Fibroblast of skin of abdomen (primary cell): ENCODE measurements at places on chromosomes 1 and 21.

GRCh38 chr1:244306544-244306943 is 145.2 kb downstream of the ADSS2 start:
- no peak for DNase-seq

- peak; percentile 57 for DNase-seq
Measured at GRCh38 chr1:233269656-233270055, 25.9 kb downstream of the PCNX2 start.

- no peak for DNase-seq
Measured at GRCh38 chr1:66562561-66562960, 28.6 kb downstream of the SGIP1 start.

DNA sequence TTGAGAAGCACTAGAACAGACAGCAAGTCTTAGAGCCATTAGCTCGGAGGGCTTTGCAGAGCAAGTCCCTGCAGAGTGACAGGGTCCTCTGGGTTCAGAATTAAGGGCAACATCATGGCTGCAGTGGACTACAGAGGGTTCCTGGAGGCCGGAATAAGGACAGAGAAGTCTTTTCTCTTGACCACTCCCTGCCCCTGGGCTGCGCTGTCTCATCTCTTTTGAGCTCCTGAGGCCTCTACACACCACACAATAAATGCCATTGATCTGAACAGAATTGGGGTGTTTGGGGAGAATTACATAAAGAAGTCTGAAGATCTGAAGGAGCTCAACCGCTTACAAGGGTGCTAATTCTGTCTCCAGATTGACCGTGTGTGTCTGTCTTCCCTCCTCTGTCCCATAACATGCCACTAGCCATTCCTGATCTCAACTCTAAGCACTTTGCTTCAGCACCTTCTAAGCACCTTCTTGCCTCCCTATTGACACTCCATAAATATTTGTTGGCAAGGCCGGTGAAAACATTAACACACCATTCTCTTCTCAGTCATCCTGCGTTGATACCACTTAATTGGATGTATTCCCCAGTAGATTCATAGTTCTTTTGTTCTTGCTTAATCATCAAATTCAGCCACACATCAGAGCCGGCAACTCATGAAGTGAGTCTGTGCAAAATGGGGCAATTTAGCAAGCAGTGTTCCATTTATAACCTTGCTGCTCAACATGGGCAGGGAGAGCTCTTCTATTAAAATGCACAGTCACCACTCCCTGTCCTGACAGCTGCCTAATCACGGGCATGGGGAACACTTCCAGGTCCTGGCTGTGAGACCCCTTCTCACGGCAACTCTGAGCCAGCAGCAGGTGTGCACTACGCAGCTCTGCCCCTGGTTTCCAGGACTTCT is 49.7 kb downstream of the NMNAT2 start:
- DNase-seq: no peak

GRCh38 chr1:18734001-18734400 is 103.4 kb downstream of the PAX7 start:
- no peak for DNase-seq

- DNase-seq: no peak
Measured at GRCh38 chr21:15732290-15732995, 2.7 kb downstream of the USP25 start.

- DNase-seq: no peak
Measured at GRCh38 chr1:229339520-229339919, 3.3 kb downstream of the CCSAP start.

DNA sequence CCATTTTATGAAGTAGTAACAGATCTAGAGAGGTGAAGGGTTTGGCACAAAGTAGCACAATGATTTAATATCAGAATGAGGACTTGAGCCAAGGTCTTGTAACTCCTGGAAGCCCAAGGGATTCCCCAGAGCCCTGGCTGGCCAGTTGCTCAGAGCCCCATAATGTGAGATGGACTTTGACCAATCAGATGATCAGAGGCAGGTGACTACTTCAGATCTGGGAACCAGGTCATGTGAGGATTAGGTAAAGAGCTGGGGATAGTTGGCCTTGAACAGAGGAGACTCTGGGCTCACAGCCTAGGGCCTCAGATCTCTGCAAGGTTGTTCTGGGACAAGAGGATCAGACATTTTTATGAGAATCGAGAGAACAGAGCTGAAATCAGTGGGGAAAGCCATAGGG is 18.9 kb downstream of the SHISAL2A start:
- no peak for DNase-seq

DNA sequence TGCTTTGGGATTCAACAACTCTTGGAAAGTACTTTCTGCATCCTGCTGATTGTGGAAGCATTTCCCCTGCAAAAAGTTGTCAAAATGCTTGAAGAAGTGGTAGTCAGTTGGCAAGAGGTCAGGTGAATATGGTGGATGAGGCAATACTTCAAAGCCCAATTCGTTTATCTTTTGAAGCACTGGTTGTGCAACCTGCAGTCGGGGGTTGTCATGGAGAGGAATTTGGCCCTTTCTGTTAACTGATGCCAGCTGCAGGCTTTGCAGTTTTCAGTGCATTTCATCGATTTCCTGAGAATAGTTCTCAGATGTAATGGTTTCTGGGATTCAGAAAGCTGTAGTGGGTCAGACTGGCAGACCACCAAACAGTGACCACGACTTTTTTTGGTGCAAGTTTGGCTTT is 47.6 kb upstream of the GJA5 start:
- no peak for DNase-seq

DNA sequence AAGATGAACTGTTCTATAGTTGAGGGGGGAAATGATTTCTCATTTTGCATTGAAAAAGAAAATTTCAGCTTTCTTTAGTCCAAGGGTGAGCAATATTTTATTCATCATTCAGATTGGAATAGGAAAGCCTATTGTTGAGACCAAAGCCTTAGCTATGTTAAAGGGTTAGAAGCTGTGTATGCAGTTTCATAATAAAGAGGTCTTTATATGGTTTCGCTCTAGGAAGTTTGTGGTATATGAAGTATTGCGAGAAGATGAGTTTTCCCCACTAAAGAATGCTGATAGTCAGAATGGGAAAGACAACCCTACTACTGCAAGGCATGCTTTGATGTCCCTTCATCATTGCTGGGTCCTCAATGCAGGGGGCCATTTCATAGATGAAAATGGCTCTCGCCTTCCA is 28.6 kb downstream of the UAP1 start:
- no peak for DNase-seq

DNA sequence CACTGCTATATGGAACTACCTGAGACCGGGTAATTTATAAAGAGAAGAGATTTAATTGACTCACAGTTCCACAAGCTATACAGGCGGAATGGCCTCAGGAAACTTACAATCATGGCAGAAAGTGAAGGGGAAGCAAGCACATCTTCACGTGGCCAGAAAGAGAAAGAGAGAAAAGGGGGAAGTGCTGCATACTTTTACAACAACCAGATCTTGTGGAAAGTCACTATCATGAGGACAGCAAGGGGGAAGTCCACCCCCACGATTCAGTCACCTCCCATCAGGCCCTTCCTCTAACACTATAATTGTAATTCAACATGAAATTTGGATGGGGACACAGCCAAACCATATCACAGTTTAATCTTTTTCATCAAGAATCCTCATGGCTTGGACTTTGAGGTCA is 339.2 kb upstream of the AJAP1 start:
- no peak for DNase-seq

- DNase-seq: no peak
Measured at GRCh38 chr1:94807742-94808491, 12.2 kb upstream of the SLC44A3 start.

DNA sequence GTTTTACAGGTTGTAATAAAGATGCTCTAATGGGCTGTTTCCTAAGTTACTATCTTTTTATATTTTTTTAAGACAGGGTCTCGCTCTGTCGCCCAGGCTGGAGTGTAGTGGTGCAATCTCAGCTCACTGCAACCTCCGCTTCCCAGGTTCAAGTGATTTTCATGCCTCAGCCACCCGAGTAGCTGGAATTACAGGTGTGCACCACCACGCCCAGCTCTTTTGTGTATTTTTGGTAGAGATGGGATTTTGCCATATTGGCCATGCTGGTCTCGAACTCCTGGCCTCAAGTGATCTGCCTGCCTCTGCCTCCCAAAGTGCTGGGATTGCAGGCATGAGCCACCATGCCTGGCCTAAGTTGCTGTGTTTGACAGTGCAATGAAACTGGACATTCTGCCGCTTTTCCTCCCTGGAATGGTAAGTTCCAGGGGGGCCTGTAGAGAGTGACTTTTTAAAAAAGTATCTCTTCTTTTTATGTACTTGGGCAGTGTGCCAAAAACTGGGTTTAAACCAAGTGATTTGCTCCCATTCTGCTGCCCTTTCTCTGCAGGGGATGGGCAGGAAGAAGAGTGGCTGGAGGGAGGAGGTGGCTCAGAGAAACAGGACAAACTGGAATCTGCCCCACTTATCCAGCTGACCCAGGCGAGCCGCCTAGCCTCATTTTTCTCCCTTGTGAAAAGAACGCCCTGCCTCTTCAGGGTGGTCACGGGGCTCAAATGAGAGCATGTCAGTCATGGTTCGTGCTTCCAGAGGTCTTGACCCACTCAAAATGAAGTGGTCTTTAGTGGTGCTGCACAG is 2.3 kb downstream of the SLC37A1 start:
- no peak for DNase-seq

- no peak for DNase-seq
Measured at GRCh38 chr1:18554099-18554498, 73.4 kb downstream of the KLHDC7A start.

- DNase-seq: peak; percentile 99
Measured at GRCh38 chr1:163168053-163168452, 34.7 kb downstream of the RGS5 start.

DNA sequence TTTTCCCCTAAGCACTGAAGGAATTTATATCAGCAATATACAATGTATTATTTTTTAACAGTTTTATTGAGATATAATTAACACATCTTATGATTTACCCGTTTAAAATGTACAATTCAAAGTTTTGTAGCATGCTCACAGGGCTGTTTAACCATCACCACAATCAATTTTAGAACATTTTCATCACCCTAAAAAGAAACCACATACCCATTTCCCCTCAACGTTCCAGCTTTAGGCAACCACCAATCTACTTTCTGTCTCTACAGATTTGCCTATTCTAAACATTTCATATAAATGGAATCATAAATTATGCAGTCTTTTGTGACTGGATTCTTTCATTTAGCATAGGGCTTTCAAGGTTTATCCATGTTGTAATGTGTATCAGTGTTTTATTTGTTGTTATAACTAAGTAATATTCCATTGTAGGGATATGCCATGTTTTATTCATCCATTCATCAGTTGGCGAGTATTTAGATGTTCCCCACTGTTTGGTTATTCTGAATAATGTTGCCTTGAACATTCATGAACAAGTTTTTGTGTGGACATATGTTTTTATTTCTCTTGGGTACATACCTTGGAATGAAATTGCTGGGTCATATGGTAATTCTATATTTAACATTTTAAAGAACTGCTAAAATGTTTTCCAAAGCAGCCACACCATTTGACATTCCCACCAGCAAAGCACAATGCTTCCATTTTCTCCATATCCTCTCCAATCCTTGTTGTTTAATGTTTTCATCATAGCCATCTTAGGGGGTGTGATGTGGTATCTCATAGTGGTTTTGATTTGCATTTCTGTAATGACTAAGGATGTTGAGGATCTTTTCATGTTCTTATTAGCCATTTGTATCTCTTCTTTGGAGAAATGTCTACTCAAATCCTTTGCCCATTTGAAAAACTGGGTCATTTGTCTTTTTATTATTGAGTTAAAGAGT is 188.5 kb downstream of the TM2D1 start:
- DNase-seq: no peak

GRCh38 chr1:88799491-88799890 is 91.9 kb downstream of the GTF2B start:
- no peak for DNase-seq

GRCh38 chr1:6495041-6495441 is 3.6 kb upstream of the PLEKHG5 start:
- DNase-seq: no peak

- no peak for DNase-seq
Measured at GRCh38 chr1:197910120-197910991, 6.8 kb upstream of the LHX9 start.

DNA sequence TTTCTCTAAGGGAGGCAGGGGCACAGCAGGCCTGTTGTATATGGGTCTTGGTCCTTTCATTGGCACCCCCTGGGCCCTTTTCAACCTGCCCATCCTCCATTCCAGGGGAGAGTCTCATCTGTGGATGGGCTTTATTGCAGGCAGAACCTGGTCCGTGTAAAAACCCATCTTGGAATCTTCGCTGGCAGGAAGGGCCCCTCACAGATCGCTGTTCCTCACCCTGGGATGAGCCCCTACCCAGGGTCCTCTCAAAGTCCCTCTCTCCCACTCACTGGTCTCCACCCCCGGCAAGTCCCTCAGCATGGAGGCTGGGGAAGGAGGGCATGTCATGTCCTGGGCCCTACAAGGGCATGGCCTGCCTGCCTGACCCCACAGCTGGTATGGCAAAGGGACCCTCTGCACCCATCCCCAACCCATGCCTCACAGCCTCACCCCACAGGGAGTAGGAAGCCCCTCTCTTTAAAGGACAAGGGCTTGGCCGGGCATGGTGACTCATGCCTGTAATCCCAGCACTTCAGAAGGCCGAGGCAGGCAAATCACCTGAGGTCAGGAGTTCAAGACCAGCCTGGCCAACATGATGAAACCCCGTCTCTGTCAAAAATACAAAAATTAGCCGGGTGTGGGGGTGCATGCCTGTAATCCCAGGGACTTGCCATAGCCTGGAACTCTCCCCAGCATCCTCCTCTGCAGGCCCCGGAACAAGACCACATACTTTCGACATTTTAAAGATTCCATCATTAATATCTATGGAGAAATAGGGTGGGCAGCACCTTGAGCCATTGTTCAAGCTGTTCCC is 13.2 kb upstream of the CDA start:
- DNase-seq: no peak

GRCh38 chr21:43684424-43684823 is 25.1 kb downstream of the RRP1B start:
- DNase-seq: no peak

- DNase-seq: peak; percentile 25
Measured at GRCh38 chr1:204410688-204411450, 748 bp downstream of the PPP1R15B start.

GRCh38 chr1:29437946-29438345 is 201.6 kb downstream of the PTPRU start:
- DNase-seq: no peak

DNA sequence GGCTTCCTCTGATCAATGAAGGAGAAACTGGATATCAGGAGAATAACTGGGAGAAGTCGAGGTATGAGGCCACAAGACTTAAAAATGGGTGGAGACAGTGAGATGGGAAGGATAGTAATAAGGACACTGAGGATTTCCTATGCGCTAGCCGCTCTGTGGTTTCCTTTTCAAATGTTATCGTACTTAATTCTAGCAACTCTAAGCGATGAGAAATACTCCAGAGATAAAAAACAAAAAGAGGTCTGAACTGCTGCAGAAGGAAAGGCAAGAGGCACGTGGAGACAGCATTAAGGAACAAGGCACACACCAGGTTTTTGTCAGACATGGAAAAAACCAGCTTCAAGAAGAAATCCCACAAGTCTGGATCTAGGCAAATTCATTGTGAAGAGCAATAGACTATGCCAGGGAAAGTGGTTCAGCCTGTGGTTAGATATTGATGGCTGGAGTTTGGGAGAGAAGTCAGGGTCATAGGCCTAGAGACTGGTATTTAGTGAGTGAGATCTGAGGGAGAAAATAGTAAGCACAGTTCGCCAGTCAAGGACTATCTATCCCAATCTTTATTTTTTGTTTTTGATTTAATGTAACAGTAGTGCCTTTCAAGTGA is 5.3 kb downstream of the CLCA2 start:
- peak; percentile 21 for DNase-seq
